ENCODE measurements at places on chromosomes 4 and X.
A peak's percentile ranks its signal among the peaks of the same experiment; 100 is the strongest.

DNA sequence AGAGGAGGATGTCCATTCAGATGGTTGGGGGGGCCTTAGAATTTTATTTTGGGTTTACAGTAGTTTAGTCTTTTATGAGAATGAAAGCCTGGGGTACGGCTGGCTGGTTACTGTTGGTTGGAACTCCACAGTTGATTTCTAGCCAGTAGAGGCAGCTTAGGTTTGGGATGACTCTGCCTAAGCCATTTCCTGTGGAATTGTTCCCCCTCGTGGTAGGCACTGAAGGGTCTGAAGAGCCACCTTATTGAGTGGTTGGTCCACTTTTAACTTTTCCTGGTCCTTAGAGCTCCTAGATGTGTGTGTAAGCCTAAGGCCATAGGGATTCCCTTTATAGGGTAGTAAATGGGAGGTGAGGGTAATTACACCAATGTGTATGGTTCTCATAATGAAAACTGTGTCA is 19.7 kb downstream of the SPIN3 start:
- no peak for DNase-seq

DNA sequence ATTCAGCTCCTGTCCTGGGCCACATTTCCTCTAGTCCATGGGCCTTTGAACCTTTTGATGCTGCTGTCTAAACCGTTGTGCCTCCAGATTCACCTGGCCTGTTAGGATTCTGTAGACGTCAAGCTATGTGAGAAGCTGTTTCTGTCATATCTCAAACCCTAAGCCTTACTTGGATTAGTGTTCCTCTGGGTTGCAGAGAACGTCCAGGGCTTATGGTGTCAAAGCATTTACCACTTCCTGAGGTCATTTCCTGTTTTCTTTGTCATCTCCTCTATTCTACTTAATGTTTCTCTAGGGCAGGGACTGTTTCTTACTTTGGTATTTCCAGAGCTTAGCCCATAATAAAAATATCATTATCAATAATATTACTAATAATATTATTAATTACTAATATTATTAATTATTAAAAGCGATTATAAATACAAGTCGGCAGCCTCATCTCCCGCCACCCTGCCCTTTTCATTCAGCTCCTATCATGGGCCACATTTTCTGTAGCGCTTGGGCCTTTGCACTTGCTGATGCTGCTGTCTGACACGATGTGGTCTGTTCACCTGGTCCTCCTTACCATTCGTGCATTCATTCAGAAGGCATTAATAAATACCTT is 19.1 kb downstream of the PRIMPOL start:
- no peak for DNase-seq

- no peak for DNase-seq
Observed at GRCh38 chrX:27309406-27309805, 153.7 kb downstream of the PPP4R3C start.

GRCh38 chr4:120821029-120821428 is 101.5 kb downstream of the PRDM5 start:
- no peak for DNase-seq

DNA sequence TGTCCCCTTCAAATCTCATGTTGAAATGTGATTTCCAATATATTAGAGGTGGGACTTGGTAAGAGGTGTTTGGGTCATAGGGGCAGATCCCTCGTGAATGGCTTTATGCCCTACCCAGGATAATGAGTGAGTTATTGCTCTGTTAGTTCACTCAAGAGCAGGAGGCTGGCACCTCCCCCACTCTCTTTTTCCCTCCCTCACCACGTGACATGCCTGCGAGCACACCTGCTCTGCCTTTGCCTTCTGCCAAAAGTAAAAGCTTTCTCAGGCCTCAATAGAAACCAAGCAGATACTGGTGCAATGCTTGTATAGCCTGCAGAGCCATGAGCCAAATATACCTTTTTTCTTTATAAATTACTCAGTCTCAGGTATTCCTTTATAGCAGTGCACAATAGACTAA is 286.3 kb upstream of the UGT8 start:
- no peak for DNase-seq

GRCh38 chrX:38192007-38192810 is 28.5 kb downstream of the SRPX start:
- no peak for DNase-seq

- DNase-seq, result no peak
Observed at GRCh38 chrX:72025236-72025770, 106.4 kb downstream of the RTL5 start.

- no peak for DNase-seq
Observed at GRCh38 chrX:116272861-116273260, 102.3 kb downstream of the AGTR2 start.

DNA sequence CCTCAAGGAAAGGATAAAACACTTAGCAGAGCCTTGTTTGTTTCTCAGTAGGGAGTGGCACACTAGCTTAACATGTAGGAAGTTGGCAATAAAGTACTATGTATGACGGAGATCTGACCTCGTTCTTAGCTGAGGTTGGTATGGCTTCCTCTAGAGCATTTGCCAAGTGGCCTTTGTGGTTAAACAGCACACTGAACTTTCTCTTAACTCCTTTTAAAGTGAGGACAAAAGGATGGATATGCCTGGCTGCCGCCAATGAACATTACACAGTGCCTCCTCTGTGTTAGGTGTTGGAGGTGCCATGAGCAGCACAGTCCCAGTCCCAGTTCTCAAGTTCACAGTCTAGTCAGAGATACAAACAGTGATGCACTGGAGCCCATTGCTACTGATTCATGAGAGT is 54.4 kb downstream of the VGLL1 start:
- DNase-seq, result no peak

DNA sequence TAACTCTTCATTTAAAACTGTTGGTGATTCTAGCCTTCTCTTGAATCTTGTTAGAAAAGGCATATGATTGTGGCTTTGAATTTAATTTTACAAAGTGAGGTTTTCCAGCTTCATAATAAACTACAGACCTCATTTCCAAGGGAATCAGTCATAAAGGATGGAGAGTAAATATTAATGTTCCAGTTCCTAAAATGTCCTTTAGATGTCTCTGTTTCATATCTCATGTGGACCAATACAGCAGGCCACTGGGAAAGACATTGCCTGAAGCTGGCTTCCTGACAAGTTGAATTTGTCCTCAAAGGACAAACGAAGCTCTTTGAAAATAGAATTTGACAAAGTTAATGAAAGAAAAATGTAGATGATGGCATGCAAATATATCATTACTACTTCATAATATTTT is 125.4 kb downstream of the ZNF330 start:
- peak; percentile 19 for DNase-seq

- DNase-seq, result no peak
Observed at GRCh38 chr4:175646802-175647201, 165.3 kb downstream of the GPM6A start.

DNA sequence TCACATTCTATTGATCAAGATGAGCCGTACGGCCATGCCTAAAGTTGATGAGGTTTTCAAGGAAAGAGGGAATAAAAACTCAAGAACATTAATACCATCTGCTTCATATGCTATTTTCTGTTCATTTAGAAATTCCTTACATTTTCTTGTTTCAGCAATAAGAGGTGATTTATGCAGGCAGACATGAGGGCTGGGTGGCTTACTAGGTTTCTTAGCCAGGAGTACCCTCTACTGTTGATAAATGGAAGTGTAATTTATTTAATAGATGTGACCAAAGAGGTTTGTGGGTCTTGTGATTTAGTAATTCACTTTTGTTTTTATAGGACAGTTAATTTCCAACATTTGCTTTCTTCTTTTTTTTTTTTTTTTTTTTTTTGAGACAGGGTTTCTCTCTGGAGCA is 6.4 kb upstream of the SMIM9 start:
- peak; percentile 8 for DNase-seq

- DNase-seq, result no peak
Observed at GRCh38 chrX:150298841-150299551, 64.1 kb upstream of the MAMLD1 start.

DNA sequence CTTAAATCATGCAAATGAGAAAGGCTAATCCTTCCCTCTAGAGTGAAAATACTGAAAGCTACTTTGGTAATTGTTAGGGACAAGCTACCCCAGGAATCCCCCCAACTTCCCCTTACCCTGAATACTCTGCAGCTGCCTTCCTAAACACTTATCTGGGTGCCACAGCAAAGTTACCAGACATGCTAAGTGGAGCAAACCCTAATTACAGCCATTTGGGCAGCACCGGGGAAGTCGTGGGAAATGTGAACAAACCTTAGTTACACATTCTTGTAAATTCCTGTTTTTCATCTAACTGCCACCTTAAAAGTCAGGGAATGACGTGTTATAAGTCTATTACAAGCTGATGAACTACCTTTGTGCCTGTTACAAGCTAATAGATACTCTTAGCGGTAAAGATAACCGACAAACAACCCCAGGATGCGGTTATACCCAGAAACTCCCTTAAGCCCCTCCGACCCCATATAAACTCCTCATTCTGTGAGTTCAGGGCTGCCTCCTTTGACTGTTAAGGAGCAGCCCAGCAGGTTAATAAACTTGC is 66.0 kb upstream of the PLAC8 start:
- no peak for DNase-seq

Measured in HuH-7.5 (cell line).